ENCODE measurements at places on chromosomes 4 and X.

DNA sequence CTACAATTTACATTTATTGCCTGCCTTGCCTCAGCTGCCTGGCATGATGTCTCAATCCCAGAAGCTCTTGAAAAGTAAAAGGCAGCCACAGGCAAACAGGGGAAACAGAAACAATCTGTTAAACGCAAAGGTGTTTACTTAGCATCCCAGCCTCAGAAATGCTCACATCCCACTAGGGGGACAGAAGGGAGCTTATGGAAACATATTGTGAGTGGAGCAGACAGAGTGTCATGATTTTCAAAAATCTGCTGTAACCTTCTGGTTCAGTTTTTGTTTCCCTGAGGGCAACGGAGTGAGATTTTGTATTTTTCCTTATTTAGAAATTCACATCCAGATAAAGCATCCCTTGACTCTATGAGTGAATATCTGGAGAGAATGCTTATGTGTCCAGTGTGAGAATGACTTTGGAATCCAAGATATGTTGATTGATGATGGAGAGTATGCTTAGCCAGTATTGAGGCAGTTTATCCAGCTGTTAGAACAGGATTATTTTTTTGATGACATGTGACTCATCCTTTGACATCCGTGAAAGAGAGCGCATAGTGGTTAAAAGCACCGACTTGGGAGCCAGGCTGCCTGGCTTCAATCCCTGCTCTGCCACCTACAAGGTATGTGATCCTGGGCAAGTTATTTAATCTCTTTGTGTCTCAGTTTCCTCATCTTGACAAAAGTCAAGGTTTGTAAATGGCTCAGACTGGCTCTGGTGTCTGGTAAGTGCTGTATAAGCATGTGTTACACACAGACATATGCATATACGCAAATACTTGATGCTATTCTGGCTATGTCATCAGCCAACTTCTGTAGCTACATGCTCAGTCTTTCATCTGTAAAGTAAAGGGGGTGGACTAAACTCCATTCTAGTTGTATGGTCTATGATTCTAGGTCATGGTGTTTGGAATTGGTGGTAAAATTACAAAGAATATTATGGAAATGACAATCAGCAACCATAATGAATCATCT, 381.2 kb downstream of the RAPGEF2 start:
- no peak for DNase-seq

DNA sequence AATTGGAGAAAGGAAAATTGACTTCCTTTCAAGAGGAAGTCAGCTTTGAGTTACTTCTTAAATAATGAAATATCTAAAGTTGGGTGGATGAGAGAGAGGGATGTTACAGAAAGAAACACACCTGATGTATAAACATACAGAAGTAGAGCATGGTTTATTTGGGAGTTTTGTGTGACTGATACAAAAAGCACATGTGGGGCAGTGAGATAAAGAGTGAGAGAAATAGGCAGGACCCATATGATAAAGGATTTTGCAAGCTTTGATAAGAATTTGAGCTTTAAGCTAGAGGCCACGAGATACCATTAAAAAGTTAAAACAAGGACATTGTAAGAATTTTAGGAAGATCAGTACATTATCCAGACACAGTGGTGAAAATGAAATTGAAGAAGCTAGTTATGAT, 263.3 kb upstream of the GPRIN3 start:
- no peak for DNase-seq

- DNase-seq, result no peak
These were observed 248.1 kb upstream of the PPARGC1A start for GRCh38 chr4:24137671-24138601.

DNA sequence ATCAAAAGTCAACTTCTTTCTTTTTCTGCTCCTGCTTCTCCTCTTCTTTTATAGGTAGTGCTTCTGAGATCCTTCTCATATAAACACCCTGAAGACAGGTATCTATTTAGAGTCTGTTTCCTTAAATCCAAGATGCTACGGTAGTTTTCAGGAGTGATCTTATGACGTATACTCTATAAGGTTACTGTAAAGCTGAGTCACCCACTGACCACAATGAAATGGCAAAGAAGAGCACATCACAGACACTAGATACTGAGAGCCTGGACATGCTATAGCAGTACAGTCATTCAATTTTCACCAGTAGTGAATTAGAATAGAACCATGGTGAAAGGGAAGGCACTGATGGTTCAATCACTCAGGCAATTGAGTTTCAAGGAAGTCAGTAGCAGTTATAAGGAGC, 412.5 kb downstream of the ADAM29 start:
- no peak for DNase-seq

DNA sequence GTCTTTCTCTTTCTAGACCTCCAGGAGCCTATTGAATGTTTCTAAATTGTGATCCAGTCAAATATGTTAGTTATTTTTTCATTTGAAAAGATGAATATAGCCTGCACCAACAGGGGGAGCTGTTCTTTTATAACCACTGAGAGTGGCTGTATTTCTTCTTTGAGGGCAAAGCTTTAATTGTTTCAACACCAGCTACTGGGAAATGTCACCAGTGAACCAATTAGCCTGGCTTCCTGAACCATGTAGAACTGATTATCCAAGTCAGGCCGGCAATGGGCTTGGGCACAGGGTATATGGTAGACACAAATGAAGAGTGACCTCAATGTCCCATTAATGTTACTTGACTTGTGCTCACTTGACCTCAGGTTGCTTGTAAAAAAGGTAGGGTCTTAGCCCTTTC, 4.8 kb upstream of the DAPP1 start:
- DNase-seq, result peak; percentile 6

DNA sequence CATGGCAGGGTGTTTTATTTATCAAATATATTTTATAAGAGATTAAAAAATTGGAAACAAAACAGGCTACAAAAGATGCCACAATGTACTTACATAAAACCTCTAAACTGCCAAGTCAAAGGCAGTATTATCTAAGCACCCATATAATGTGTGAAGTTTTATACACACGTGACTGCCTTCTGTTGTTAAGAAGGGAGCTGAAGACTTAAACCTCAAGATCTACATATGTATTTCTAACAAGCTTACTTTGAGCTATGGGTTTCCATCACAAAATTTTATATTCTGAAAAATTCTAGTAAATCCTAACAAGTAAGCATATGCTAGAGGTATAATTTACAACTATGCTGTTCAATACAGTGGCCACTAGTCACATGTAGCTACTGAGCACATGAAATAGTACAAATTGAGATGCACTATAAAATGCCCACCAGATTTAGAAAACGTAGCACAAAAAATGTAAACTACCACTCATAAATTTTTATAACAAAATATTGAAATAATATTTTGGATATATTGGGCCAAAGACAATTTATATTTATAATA, 9.8 kb downstream of the ATP8A1 start:
- no peak for DNase-seq

DNA sequence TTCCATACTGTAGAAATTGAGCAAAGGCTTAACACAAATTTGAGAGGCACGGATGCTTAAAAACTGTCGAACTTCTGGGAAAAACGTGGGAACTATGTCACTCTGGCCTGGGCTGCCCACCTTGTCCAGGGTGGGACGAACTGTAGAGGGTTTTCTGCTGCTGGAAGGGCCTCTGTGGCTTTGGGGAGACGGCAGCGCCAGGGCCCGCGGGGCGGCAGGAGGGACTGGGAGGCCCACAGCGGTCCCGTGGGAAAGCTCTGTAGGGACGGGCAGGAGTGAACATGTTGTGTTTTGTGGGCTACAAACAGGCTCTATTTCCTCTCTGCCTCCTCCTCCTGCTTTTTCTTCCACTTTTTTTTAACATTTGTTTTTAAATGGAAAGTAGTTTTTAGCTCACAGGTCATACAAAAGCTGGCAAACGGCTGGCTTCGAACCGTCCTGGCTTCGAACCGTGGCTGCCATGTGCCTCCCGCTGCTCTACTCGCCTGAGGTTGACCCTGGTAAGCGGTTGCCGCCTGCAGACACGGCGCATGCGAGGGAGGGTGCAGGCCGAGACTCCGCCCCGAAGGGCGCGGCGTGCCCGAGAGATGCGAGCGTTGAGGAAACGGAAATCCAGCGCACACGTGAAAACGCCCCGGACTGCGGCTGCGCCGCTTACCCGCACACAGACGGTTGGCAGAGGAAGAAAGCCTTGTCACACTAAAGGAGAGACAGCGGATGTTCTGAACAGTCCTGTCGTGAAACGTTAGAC, 382.3 kb upstream of the ZFP42 start:
- DNase-seq, result no peak

GRCh38 chr4:6216588-6216987, 16.2 kb upstream of the JAKMIP1 start:
- no peak for DNase-seq

- DNase-seq, result peak; percentile 1
These were observed 50.4 kb upstream of the CCDC160 start for GRCh38 chrX:134186362-134187121.

DNA sequence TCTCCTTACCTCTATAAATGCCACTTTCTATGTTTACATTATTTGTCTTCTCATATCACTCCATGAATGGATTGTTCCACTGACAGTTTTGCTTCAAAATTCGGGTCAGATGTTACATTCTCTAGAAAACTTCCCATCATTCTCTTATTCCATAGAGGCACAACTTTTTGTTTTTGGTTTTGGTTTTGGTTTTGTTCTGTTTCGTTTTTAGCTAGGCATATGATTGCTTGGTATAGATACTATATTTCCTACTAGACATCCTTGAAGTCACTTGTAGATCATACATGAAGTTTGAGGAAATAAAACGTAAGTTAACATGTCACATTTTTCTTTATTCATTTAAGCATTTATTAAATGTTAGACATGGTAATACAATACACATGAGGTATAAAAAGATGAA, 961.0 kb downstream of the PCDH18 start:
- DNase-seq, result no peak

DNA sequence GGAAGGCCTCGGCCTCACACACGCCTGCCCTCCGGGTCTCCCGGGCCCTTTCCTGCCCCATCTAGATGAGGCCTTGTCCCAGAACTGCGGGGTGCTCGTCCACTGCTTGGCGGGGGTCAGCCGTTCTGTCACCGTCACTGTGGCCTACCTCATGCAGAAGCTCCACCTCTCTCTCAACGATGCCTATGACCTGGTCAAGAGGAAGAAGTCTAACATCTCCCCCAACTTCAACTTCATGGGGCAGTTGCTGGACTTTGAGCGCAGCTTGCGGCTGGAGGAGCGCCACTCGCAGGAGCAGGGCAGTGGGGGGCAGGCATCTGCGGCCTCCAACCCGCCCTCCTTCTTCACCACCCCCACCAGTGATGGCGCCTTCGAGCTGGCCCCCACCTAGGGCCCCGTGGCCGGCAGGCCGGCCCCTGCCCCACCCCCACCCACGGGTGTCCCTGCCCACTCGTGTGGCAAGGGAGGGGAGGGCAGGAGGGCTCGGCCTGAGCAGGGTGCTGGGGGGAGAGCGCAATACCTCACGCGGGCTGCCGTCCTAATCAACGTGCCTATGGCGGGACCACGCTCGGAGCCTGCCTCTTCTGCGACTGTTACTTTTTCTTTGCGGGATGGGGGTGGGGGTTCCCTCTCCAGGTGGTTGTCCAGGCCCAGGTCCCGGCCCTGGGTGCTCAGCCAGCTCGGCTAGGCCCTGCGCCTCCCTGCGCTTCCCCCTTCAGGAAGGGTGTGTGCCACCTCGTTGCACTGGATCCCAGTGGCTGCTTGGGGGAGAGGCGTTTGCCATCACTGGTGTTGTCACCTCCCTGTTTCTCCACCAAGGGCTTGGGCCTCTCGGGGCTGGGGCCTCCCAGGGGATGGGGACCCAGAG, 3.1 kb downstream of the DUSP9 start:
- DNase-seq, result no peak

GRCh38 chrX:10156199-10157031, at the start of gene CLCN4:
Gene CLCN4, plus strand, starts transcription at chrX:10156975. Its CDS starts 28,058 bp downstream, at chrX:10185033.
- no peak for DNase-seq

GRCh38 chrX:68755616-68756125, 73.2 kb upstream of the EFNB1 start:
- DNase-seq, result no peak

DNA sequence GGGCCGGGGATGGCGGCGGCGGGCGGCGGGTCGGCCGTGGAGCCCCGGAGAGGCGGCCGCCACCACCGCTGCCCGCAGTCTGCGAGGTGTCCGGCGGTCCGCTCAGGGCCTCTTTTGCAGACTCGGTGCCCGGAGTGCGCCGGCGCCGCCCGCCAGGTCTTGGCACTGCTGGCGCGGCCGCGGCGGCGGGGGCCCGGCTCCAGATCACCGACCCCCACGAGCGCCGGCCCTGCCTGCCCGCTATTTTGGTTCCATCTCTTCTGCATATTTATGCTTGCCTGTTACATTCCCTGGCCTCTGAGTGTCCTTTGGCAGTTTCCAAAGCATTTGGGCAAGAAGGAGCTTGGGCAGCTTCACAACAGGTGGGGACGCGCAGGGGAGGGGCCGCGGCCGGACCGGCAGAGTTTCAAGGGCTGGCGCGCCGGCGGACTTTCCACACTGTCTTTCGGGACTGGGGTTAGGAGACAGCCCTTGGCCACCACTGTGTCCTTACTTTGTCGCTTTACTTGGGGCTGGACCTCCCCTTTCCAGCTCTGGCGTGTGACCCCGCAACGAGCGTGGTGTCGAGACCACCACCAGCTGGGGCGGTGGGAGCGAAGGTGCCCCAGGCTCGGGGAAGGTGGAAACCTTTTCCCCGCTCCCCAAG, 668 bp upstream of the TAPT1 start:
- DNase-seq, result no peak

- no peak for DNase-seq
These were observed 67.3 kb downstream of the PDLIM5 start for GRCh38 chr4:94519019-94519418.

- no peak for DNase-seq
These were observed 11.4 kb upstream of the SLAIN2 start for GRCh38 chr4:48329976-48330375.

GRCh38 chrX:73913580-73913979, 350.6 kb downstream of the CHIC1 start:
- DNase-seq, result no peak

DNA sequence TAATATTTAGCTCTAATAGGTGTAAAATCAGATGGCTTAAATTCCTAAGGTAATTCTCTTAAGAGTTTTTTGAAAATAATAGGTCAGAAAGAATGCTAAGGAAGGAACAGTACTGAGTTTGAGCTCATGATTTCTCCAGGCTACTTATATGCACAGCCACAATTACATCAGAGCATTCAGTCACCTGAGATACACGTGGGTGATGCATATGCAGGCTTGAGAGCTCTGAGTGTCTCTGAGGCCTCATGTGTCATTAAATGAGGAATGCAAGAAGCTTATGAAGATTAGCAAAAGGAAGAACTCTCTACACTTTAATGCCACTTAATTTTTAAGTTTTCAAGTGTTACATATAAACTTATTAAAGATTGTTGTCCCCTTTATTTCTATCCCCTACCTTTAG, 124.0 kb upstream of the STIM2 start:
- DNase-seq, result no peak

DNA sequence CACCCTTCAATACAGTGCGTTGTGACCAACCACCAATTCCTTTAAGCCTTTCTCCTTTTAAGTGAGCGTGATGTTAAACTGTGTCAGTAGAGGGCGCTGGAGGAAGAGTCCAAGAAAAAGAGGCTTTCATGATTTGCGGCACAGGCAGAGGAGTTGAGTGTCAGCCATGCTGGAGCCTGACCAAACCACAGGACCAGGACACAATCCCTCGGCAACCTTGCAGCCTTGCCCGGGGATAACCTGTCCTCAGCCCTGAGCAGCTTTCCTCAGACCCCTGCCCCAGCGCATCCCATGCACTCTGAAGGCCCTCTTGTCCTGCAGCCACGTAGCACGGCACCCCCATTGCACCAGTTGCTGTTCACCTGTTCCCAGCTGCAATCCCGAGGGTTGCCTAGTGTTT, 53.5 kb upstream of the SMIM31 start:
- no peak for DNase-seq

Data from effector CD8-positive, alpha-beta T cell (primary cell).